ENCODE measurements at places on chromosomes 2 and 18.
A peak's percentile ranks its signal among the peaks of the same experiment; 100 is the strongest.

GRCh38 chr2:226526716-226527115 lies 272.9 kb downstream of the IRS1 start:
- DNase-seq, result no peak

DNA sequence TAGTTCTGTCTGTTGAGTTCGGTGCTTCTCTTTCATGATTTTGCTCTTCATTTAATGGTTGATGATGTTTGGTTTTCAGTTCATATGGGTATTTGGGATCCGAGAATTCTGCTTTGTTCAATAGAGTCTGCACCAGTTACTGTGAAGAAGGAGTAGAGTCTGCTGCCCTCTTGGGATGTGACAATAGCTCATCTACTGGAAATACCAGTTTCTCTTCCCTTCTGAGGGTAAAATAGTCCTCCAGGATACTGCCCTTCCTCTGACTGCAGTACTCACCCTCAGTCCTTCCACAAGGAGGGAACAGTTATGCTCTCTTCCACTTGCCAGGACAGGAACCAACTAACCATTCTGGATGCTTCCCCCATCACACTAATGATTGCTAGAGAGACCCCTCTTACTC lies 12.5 kb upstream of the TNFAIP6 start:
- no peak for DNase-seq

- DNase-seq, result no peak
These were observed 71.3 kb downstream of the PPP1R1C start for GRCh38 chr2:182057002-182057401.

GRCh38 chr18:47915229-47915628 lies 15.2 kb downstream of the SMAD2 start:
- no peak for DNase-seq

GRCh38 chr2:157311706-157312105 lies 13.9 kb downstream of the ERMN start:
- no peak for DNase-seq

- no peak for DNase-seq
These were observed 1228.3 kb upstream of the CHAC2 start for GRCh38 chr2:52539026-52539970.

GRCh38 chr2:232889876-232890401 lies 19.9 kb downstream of the SNORC start:
- no peak for DNase-seq

- DNase-seq, result no peak
These were observed 37.8 kb upstream of the EFEMP1 start for GRCh38 chr2:55961318-55961911.

GRCh38 chr2:80293039-80293438 lies 11.5 kb downstream of the LRRTM1 start:
- DNase-seq, result no peak

- no peak for DNase-seq
These were observed 104.8 kb downstream of the ARL4C start for GRCh38 chr2:234392041-234392615.

DNA sequence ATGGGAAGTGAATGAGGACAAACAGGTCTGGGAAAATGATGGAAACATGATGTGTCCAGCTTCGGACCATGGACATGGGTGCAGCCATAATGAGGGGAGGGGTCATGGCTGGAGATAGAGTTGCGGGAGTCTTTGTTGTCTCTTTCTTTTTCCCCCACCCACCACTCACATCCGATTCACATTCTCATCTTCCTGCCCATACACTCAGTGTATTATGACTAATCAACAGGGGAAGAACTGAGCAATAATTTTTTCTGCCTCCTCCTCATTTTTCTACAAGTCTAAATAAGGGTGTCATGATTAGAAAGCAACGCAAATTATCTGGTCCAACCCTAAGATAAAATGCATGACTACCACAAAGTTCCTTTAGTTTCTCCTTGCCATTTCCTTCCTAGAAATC lies 5.7 kb upstream of the SERPINB2 start:
- DNase-seq, result no peak

DNA sequence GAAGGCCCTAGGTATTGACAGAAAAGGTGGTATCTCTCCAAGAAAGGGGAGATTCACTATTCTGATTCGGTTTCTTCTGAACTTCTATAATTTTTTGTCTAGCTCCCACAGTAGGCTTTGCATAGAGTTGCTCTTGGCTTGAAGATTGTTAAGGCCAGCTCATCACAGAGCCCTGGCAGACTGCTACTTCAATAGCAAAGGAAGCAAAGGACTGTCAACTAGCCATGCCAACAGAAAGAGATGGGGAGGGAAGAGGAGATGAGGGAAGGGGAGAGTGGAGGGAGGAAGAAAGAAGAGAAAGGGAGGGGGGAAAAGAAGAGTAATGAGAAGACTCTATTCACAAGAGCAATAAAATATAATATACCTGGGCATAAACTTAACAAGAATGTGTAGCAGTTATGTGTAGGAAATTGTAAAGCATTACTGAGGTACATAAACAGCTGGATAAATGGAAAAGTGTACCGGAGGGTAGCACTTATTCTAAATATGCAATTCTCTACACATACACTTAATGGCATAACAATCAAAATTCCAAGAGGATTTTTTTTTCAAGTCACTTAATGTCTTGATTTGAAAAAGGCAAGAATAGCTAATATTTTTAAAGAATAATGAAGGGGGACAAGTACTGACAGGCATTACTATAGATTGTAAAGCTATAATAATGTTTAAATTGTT lies 102.5 kb downstream of the LOXHD1 start:
- DNase-seq, result no peak

DNA sequence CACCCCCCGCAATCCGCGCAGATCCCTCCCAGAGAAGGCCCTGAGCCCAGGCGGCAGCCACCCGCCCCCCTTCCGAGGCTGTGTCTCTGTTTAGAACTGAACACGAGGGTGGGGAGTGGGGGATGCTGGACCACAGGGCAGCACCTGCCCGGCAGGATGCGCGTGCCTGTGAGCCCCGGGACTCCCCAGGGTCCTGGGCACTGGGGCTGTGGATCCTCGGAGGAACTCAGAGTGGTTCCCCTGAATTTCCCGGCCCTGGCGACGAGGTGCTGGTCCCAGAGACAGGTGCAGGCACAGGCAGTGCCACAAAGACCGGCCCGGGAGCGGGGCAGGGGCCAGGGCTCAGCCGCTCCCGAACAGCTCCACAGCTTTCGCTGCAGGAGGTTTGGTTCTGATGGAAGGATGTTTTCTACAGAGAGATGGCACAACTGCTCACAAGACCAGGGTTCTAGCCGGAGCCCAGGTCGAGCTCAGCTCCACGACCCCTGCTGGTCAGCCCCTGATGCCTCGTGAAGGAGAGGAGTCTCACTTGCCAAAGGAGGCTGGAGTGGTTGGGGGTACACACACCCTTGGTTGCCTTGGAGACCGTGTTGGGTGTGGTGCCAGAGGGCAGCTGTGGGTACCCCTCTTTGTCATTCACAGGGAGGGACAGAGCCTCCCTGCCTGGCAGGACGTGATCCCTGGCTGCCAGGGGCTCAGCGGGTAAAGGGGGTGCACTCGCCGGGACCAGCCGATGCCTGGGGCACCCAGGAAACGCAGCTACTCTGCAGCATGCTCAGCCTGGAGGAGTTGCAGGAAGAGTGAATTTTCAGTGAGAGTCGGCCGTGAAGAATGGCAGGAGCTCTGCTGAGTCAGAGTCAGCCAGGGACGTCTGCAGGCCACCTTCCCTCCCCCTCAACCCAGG lies 4.4 kb upstream of the NEU4 start:
- no peak for DNase-seq

DNA sequence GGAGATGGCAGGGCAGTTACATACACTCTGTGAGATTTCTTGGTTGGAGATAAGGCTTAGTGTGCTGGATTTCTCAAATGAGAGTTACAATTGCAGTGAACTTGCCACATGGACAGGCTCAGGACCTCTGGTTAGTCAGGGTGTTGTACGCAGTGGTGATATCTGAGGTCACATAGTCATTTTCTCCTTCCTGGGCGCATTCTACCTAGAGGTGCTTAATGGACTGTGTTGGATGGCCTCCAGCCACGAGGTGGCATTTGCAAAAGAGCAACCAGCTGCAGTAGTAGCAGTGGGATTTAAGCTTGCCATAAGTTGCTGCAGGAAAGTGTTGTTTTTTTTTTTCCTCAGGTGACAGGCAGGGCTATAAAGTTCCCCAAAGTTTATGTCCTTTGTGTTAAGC lies 173.8 kb upstream of the TMEM200C start:
- DNase-seq, result no peak

- DNase-seq, result no peak
These were observed 352.3 kb downstream of the PARD3B start for GRCh38 chr2:204897561-204897960.

DNA sequence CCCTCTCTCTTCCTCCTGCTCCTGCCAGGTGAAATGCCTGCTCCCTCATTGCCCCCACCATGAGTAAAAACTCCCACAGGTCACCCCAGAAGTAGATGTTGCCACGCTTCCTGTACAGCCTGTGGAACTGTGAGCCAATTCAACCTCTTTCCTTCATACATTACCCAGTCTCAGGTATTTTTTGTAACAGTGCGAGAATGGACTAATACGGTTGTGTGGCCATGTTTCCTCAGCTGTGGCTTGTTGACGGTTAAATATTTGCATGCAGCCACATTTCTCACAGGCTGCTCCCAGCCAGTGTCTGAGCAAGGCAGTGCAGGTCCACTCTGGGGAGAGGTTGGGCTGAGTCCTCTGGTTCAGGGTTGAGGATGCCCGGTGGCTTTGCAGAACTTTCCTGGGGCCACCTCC lies 27.8 kb upstream of the COPS8 start:
- no peak for DNase-seq

DNA sequence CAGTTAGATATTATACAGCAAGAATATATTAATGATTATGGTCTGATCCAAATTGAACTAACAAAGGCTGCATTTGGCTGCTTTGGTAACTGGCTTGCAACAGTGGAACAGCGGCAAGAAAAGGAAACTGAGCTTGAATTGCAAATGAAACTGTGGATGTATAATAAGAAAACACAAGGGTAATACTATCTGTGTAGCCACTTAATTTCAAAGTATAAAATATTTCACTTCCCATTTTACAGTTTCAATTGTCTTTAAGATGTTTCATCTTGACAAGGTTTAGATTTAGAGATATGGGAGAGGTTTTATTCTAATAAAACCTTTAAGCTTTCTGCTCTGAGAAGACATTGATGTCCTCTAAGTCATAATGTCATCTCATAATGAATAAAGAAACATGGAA lies 23.8 kb downstream of the WDR75 start:
- DNase-seq, result no peak

GRCh38 chr2:175744000-175744399 lies 258.1 kb downstream of the LNPK start:
- no peak for DNase-seq

DNA sequence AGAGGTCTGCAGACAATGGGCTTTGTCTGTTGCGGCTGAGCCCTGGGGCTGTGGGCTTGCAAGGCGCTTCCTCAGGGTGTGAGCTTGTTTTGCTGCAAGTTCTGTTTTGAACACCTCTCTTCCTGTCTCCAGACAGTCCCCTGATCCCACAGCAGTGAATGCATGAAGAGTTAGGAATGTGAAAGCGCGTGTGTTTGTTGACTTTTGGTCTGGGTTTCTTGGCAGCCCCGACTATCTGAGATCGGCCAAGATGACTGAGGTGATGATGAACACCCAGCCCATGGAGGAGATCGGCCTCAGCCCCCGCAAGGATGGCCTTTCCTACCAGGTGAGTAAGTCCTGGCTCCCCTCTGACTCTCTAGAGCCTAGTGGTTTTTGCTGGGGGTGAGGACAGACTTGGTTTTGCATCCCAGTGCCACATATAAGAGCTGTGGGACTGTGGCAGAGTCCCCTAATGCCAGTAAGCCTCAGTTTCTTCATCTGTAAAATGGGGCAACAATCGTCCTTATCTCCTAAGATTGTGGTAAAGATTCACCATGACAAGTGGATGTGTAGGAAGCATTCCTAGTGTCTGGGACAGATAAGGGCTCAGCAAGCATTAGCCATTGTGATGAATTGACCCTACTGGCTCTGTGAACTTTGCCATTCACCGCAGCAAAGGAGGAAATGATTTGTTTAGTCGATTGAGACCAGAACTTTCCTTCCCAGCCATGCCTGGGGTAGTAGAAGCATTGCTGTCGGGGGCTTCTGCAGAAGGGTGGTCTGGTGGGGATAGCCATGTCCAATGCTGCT lies 3.0 kb downstream of the LBH start:
- peak; percentile 43 for DNase-seq

- DNase-seq, result no peak
These were observed 187.8 kb upstream of the ALPP start for GRCh38 chr2:232190796-232191195.

- DNase-seq, result peak; percentile 61
These were observed 68.9 kb upstream of the CAB39 start for GRCh38 chr2:230643576-230644291.

DNA sequence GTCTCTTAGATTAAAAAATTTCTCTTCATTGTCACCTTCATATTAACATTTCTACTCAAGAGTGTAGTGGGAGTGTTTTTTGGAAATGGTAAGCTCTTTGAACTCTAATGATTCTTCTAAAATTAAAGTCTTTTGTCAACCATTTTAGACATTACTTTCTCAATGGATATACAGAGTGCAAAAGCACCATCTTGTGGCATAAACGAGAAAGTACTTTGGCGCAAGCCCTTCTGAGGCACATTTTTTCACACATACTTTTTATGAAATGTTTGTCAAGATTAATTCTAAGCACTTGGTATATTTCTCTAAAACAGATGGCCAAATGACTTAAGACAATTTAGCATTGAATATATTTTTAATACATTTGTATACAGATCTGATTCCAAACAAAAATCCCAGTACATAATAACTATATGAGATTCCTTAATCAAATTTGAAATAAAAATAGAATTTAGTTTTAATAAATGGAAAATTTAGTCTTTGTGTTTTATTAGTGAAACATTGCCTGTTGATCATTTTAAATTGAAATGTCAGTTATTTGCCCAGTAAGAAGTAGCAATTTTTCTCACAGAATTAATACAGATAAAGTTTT lies 63.3 kb upstream of the GALNT5 start:
- no peak for DNase-seq

GRCh38 chr2:23209059-23209458 lies 175.9 kb upstream of the KLHL29 start:
- DNase-seq, result no peak

DNA sequence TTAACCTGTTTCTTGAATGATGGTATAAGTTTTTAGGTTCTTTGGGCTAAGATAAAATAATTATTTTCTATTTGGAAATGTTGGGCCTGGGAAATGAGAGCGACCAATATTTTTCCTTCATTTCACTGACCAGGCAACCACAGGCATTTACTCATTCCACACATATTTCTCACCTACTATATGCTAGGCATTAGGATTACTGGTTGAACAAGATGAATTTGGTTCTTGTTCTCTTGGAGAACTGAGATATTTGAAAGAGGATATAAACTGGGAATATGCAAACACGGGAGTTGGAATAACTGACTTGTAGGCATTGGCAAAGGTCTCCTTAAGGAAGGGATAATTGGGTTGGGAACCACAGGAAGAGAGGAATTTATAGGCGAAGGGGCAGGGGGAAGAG lies 3.9 kb upstream of the MYL1 start:
- no peak for DNase-seq

- no peak for DNase-seq
These were observed 12.1 kb downstream of the TFPI start for GRCh38 chr2:187542123-187542522.

GRCh38 chr2:95261602-95262001 lies 12.6 kb upstream of the PROM2 start:
- no peak for DNase-seq

All from T-cell (primary cell).